ENCODE measurements at places on chromosomes 11 and 22.

GRCh38 chr11:10041748-10042446 is 252.1 kb downstream of the SBF2 start:
- no peak for DNase-seq

- no peak for DNase-seq
Measured at GRCh38 chr11:108591893-108592292, 1.7 kb downstream of the EXPH5 start.

- DNase-seq = no peak
Measured at GRCh38 chr11:75277991-75278790, 37.6 kb downstream of the TPBGL start.

GRCh38 chr11:113457784-113458183 is 17.4 kb downstream of the DRD2 start:
- DNase-seq = no peak

GRCh38 chr11:122100037-122100755 is 15.8 kb downstream of the BLID start:
- no peak for DNase-seq

GRCh38 chr11:47523490-47524225 is 29.3 kb downstream of the CELF1 start:
- DNase-seq = no peak

GRCh38 chr11:70644343-70645060 is 246.2 kb downstream of the CTTN start:
- DNase-seq = no peak

- DNase-seq = no peak
Measured at GRCh38 chr22:20639750-20640149, 132.3 kb downstream of the MED15 start.

GRCh38 chr11:93936460-93936859 is 84.7 kb upstream of the HEPHL1 start:
- no peak for DNase-seq

DNA sequence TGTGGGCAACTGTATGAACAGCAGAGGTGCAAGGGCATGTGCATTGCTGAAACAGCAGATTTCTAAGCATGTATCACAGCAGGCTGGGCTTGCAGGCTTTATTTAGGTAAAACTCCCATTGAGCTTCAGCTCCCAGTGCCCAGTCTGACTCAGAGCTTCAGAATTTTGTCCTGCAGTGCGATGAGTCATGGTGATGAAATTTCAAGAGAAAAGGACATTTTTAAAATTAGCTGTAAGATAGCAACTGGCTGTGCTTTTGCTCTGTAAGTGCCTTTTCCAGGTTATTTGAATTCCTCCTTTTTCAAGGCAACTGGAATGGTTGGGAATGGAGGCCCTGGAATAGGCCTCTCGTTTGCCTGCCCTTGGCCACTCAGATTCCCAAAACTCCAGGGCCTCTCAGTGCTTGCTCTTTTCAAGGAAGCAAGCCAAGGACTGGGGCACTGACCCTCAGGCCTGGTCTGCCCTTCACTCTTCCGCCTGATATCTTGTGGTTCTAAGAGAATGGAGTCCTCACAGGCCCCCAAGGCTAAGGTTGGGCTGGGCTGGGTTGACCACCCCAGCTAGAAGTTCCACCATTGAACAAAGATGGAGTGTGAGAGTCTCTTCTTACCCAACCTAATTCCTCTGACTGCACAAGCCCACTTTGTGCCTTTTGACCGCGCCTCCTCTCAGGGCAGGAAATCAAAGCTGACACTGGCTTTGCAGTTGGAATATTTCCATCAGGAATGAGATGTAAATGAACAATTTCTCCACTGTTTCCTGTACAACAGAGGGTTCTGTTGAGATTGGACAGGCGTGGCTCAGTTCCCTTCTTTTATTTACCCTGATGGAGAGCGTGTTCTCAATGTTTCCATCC is 59.5 kb upstream of the PRSS23 start:
- DNase-seq = no peak

- DNase-seq = no peak
Measured at GRCh38 chr22:36259615-36260300, 6.8 kb downstream of the APOL1 start.

- DNase-seq = no peak
Measured at GRCh38 chr11:85772695-85773094, 38.2 kb downstream of the SYTL2 start.

DNA sequence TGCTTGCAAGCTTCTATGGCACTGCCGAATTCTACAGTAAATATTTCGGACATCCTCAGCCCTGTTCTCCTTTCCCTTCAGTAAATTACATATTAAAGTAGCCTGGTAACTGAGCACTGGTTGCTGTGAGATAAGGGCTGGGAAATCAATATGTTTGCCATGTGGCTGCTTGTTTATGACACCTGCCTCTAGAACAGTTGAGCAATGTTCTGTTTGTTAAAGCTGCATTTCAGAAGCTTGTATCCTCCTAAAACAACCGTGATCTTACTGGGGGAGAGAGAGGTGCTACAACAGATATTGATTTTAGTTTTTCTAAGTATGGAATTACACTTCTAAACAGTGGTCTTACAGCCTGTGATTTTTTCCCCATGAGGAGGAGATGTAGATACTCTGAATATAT is 39.4 kb downstream of the ZBTB16 start:
- no peak for DNase-seq

GRCh38 chr11:26244207-26244606 is 87.7 kb upstream of the ANO3 start:
- no peak for DNase-seq

DNA sequence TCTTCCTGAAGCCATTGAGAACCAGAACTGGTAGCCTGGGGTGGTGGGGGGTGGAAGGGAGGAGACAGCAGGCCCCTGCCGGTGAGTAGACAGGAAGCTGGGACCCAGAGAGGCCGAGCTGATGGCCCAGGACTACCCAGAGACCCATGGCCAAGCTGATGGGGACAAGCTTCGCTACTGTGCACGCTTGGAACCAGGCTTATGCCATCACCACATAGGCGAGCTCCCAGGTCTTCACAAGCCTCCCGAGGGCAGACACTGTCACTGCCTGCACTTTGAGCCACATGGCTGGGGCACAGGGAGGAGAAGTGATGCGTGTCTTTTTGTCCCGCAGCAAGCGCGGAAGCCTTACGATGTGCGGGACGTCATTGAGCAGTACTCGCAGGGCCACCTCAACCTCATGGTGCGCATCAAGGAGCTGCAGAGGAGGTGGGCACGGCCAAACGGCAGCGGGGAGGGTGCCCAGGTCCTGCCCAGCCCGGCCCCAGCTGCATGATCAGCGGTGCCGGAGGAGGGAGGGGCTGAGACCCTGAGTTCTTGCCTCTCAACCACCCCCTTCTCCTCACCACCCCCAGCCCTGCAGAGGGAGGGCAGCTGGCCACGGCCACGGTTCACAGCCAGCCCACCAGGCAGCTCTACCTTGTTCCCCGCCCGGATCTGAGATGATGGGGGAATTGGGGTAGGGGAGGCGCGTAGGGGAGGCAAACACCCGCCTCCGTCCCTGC is 76.0 kb upstream of the KCNQ1OT1 start:
- no peak for DNase-seq

- no peak for DNase-seq
Measured at GRCh38 chr22:28395520-28395919, 284.1 kb downstream of the TTC28 start.

GRCh38 chr11:64881476-64881875 is 3.1 kb upstream of the EHD1 start:
- no peak for DNase-seq

- no peak for DNase-seq
Measured at GRCh38 chr11:9916480-9916879, 252.6 kb downstream of the SWAP70 start.

DNA sequence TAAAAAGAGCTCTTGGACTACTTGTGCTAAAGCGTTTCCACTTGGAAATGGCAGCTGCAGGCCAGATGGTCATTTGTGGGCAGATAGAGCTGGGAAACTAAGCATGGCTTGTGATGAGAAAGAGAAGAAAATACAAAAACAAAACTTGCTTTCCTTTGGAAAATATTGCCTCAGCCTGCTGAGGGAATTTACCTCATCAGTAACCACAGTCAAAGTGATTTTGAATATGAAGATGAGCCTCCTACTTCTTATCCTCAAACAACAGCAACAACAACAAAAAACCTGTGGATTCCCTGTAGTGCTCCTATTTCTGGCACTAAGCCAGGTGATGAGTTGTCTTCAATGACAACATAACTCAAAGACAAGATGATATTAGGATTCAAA is 62.7 kb upstream of the FIBIN start:
- no peak for DNase-seq

GRCh38 chr11:12409621-12410005 is 32.2 kb downstream of the PARVA start:
- DNase-seq = no peak

GRCh38 chr22:37230673-37231405 is 13.2 kb downstream of the RAC2 start:
- DNase-seq = peak; percentile 84

GRCh38 chr22:23383491-23384361 is 196.4 kb downstream of the IGLL1 start:
- peak; percentile 20 for DNase-seq

GRCh38 chr11:106160494-106160893 is 83.0 kb downstream of the AASDHPPT start:
- no peak for DNase-seq

DNA sequence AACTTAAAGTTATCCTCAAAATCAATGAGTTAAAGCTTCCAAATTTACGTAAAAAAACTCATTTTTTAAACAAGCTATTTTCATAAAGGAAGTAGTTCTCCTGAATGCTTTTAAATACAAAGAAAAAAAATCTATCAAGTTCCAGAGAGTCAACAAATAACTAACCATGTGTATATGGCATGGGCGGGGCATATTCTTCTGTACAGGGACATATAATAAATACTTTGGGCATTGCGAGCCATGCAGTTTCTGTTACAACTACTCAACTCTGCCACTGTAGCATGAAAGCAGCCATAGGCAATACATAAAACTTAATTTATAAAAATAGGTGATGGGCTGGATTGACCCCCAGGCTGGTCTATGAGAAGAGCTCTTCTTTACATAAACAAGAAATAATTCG is 57.8 kb downstream of the BTBD10 start:
- DNase-seq = no peak

GRCh38 chr22:24758164-24758799 is 16.2 kb downstream of the PIWIL3 start:
- no peak for DNase-seq

GRCh38 chr11:22130462-22131053 is 62.3 kb upstream of the ANO5 start:
- DNase-seq = no peak

DNA sequence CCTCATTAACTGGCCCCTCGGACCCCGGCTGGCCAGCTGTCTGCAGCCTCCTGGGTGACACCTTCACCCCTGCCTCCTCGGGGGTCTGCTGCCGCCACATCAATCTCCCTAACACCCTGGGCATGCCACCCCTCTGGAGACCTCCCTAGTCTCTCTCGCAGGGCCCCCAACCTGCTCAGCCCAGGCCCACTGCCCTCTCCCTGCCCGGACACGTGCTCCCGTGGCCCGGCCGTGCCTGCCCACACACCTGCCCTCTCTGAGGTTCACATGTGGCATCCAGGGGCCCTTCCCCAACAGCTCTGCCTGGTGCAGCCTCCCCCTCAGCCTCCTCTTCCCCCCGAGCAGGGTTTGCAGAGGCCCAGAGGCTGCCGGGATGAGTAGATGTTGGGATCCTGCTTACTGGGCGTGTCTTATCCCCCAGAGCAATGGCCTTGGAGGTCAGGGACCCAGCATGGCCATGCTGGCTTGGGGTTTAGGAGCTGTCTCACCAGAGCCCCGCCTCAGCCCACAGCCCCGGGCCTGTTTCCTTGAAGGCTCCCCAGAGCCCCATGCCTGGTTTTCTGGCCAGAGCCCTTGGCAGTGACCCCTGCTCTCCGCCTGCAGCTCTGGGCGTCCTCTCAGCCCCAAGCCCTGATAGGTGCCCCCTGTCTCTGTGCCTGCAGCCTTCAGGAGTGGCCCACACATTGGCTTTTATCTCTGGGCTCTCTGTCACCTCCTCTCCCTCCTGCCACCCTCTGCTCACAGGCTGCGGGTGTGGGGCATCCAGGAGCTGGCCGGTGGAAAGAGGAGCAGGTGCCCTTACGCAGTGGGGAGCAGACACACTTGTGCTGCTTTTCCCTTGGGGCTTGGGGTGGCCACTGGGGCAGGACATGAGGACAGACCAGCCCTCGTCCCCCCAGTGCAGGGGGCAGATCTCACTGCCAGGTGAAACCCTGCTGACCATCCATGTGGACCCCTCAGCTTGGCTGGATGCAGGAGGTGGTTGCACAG is 25.7 kb upstream of the SEPTIN5 start:
- no peak for DNase-seq

DNA sequence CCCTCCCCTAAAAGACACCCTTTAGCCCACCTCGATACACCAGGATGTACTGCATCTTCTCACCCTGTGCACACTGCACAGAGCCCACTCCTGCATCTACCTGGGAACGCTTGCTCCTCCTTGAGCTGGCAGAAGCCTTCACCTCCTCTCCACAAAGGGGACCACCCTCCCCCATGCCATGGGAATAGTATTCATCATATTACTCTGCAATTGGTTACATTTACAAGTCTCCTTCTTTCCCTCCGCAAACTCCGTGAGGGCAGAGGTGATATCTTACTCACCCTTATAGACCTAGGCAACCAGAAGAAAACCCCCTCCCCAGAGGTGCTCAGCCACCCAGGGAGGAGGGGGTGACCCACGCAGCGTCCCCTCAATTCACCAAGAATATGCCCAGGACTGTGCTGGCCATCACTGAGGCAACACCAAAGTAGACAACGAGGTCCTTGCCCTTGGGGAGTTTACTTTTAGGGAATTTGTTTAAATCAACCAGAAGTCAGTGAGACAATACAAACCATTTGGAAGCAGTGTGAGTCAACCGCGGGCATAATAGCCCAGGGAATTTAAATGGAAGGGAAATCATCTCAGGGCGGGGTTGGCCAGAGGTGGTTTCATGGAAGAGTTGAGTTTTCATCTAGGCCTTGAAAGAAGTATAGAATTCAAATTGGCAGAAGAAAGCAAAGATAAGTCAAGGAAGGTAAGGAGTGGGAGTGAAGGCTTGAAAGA is 214.5 kb downstream of the BARX2 start:
- DNase-seq = no peak

DNA sequence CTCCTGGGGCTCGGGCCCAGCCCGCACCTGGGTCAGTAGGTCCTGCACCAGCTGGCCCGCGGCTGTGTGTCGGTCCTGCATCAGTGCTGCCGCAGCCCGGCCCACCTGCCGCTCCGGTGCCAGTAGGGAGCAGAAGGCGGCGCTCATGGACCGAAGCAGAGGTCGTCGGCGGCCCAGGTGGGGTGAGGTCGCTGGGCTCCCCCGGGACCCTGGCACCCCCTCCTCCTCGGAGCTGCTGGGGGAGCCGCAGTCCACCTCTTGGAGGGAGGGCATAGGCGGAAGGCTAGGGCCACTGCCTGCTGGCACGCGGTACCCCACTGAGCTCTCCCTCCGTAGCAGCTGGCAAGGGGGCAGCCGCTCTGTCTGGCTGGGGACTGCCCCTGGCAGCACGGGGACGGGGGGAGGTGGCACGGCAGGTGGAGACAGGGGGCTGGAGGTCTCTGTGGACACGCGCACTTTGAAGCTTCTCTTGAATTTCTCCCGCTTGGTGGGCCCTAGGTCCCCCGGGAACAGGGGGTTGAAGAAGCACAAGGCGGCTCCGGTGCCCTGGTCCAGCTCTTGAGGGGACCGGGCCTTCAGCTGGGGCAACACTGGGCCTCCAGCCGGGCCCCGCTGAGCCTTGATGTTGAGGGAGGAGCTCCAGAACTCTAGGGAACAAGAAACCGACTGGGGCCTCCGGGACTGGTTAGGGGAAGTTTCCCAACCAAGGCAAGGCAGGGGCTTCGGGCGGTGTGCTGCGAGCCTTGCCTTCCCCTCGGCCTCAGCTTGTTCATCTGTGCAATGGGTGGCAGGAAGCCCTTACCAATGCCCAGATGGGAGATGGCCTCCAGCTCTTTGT is 1.4 kb downstream of the RIN1 start:
- DNase-seq = no peak

All from natural killer cell treated with Interleukin-12 subunit alpha and Interleukin-12 subunit beta and Interleukin-15 and Interleukin-18, amount 100 ng/mL, for 72 hours (primary cell).